ENCODE measurements at places on chromosomes 6 and 20.

DNA sequence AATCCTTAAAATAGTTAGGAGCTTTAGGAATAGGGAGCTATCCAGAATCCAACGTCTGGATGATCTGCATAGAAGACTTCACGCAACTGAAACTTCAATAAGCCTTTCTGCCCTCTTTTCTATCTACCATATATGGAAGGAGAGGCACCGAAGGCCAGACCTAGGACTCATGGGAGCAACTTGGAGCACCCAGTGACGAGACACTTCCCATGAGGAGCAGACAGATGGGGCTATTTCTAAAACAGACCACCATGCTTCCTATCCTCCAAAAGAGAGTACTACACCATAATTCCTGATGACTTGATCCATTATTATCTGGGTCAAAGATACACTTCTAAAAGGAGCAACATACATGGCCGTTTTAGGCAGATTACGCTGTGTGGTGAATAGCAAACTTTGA lies 6.0 kb downstream of the RPP40 start:
- DNase-seq: no peak

DNA sequence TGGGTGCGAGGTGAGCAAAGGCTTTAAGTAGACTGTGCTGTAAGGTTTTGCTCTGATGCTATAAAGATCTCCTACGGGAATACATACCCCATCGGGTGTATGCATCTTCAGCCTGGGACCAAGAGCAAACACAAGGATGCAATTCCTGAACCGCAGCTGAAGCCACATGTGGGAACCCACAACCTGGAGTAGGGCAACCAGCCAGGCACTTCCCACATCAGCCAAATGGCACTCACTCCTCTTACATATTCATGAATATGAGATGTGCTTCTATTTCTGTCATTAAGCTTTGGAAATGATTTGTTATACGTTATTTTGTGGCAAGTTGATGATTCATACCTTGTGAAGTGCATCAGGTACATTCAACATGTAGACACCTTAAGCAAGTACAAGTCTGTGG lies 619.2 kb downstream of the C6orf118 start:
- DNase-seq: no peak

DNA sequence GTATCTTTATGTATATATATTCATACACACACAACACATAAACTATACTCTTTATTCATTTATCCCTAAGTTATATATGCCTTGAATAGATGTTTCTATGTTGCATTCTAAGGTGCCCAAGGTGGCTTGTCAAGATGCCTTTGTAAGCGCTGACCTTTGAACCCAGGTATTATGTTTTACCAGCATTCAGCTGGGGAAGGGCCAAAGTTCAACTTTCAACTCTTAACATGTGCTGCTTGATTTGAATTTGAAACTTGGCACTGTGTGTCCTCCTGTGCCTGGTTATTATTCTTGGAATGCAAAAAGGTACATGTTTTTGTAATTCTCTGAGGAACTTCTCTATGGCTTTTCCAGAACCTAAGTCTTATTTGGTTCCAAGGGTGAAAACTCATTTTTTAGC lies 146.5 kb downstream of the EDN1 start:
- DNase-seq: no peak

DNA sequence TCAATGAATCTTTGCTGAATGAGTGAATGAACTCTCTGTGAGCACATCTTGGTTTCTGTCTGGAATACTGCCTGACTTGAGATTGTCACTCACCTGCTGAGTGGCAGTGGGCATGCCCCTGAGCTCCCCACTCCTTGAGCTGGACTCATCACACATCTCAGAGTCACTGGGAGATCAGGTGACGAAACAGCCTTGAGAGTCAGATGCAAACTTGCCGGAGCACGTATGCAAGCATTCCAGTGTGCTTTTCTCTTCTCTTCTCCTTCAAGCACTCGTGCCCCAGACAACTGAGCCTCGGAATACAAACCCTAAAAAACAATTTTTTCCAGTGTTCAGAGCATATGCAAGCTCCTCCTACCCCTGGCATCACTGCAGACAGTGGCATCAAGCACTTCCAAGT lies 9.4 kb upstream of the BMP7 start:
- no peak for DNase-seq

DNA sequence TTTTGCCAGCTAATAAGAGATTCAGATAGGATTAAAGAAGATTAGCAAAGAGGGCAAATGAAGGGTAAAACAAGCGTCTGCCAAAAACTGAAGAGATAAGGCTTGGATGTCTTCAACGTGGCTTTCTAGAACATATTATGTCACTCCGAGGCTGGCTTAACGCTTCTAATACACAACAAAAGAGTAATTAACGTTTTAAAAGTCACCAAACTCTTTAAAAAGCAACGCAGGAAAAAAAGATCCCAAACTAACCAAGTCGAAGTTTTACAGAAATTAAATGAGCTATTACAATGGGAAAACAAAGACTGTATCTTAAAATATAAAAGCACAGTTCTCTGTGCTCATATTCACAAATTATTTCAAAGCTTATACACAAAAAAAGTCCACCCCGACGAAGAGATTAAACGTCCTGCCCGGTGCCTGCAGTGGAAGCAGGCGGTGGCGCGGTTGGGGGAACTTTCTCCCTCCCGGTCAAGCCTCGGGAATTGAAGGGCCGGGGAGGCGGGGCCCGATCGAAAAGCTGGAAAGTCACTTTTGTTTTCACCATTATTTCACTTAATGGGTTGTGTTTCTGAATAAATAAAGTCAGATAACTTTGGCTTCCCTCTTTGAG lies 1.2 kb downstream of the MAK start:
- DNase-seq: no peak

DNA sequence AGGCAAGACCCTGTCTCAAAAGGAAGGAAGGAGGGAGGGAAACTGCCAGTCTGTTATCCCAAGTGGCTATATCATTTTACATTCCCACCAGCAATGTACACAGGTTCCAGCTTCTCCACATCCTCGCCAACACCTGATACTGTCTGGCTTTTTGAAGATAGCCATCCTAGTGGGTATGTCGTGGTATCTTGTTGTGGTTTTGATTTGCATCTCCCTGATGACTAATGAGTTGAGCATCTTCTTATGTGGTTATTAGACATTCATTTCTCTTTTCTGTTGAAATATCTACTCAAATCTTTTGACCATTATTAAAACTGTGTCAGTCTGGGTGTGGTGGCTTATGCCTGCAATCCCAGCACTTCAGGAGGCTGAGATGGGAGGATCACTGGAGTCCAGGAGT lies 47.9 kb upstream of the ARID1B start:
- no peak for DNase-seq

DNA sequence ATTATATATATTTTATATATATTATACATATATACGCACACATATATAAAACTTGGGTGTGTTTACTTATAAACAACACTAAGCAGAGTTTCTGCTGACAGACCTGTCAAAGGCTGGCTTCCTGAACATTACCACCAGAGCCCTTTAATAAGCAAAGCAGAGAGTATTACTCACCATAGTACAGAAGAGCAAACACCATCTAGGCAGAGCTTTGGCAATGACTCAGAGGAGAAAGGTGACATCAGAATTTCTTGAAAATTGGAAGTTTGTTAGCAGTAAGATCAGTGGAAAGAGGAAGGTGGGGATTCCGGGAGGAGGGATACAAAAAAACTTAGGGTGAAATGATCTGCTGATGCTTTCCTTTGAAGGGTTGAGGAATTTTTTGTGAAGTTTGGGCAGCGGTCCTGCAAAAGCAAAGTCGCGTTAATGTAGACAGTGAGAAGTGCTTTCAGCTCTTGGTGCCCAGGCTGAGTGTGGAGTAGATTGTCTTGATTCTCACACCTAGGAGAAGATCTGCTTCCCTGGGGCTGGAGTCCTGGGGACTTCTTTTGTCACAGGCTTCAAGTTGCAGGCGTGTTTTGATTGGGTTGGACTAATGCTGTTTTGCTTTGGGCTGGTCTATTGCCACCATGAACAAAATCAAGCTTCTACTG lies 109.6 kb upstream of the BACH2 start:
- DNase-seq: no peak

DNA sequence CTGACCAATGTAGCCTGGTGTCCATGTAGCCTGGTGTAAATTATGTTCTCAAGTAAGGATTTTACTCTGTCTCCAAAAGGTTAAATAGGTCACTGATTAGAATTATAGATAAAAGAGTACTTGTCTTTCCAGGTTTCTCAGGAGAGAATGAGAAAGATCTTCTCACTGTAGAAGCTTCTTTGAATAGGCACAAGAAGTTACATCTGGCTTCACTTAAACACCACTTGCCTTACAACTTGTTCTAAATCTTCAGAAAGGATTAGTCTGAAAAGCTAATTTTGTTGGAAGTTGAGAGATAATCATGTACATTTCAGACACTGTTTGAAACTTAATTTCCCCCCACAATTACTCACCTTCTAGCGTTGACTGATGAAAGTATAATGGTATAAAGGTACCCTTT lies 275.3 kb downstream of the FARS2 start:
- no peak for DNase-seq

- no peak for DNase-seq
Observed at GRCh38 chr6:13395272-13396237, 67.2 kb upstream of the TBC1D7 start.

GRCh38 chr6:64034291-64034690 lies 398.7 kb downstream of the PHF3 start:
- DNase-seq: no peak

- DNase-seq: no peak
Observed at GRCh38 chr20:20293141-20293540, 74.8 kb upstream of the INSM1 start.

DNA sequence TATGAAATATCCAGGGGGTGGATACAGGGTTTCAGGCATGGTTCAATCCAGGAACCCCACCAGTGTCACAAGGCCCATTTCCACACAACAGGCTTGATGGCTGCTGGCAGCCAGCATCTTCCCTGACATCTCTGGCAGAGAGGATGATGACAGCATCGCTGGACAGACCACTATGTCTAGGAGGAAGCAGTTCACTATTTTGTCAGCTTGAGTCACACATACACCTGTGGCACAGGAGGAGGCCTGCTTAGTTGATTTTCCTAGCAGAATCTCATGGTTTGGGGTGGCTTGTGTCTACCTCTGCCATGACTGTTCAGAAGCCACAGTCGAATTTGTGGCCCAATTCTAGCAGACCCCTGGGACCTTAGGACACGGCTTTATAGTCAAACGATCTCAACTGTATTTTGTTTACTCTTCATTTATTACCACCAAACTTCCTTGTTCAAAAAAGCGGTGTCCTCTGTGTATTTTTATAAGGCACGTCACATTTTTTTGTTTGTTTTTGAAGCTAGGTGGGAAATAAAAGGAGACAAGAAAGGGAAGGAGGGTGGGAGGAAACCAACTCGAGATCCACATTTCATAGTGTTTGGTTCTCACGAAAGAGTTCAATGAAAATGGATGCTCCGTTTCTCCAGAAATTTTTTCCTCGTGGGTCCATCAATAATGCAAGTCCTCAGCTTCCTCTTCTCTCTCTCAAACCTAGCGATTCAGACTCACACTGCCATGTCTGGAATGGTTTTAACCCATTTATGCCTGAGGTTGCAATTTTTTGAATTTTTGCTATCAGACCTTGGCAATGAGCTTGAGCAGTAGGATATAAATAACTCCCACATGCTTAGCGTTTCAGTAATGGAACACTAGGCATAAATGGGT lies 94.4 kb downstream of the TOX2 start:
- no peak for DNase-seq

Measured in activated CD8-positive, alpha-beta memory T cell treated with anti-CD3 and anti-CD28 coated beads for 1 hour (primary cell).